ENCODE measurements at places on chromosomes 4 and X.
A peak's percentile ranks its signal among the peaks of the same experiment; 100 is the strongest.

- no peak for DNase-seq
Measured at GRCh38 chr4:125390126-125390525, 75.4 kb downstream of the FAT4 start.

DNA sequence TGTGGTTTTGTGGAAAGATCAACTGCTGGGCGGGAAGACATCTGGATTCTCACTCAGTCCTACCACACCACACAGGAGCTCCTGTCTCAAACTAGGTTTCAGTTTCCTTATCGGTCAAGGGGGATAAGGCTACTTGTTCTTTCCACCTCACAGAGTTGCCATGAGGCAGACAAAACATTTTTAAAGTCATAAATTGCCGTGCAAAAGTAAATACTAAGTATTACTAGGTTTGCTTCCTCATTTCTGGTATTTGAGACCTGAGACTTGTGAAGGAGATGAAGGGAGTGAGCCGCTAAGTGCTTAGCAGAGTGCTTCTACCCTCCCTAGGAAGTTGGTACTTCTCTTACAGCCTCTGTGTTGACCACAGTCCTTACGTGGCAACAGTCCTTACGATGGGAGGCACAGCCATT is 1.5 kb downstream of the LAP3 start:
- no peak for DNase-seq

DNA sequence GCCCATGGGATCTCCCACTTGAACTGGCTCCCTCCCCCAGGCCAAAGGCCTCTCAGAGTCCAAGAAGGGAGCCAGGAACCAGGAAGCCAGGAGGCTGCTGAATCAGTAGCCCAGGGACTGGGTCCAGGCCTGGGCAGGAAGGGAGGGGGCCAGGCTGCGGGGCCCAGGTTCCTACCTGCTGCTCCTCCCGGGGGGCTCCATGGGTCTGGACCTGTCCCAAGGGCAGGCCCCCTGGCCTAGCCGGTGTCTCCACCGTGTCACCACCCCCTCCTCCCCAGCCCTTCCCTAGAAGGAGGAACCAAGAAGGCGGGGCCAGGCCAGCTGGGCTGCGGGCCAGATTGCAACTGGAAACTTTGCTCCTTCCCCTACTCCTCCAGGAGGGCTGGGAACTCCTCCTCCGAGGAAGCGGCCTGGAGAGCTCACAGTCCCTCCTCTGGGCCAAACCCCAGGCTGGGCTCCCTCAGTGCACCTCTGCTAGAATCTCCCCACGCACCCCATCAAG is at the start of gene IQSEC2:
TSS of gene IQSEC2 (minus strand) at position 264 of the 502 bp plus-strand sequence.
- DNase-seq, result no peak

GRCh38 chr4:41989994-41990364 is 351 bp upstream of the SLC30A9 start:
- no peak for DNase-seq

GRCh38 chr4:179182741-179183140 is 1740.5 kb upstream of the AGA start:
- DNase-seq, result no peak

DNA sequence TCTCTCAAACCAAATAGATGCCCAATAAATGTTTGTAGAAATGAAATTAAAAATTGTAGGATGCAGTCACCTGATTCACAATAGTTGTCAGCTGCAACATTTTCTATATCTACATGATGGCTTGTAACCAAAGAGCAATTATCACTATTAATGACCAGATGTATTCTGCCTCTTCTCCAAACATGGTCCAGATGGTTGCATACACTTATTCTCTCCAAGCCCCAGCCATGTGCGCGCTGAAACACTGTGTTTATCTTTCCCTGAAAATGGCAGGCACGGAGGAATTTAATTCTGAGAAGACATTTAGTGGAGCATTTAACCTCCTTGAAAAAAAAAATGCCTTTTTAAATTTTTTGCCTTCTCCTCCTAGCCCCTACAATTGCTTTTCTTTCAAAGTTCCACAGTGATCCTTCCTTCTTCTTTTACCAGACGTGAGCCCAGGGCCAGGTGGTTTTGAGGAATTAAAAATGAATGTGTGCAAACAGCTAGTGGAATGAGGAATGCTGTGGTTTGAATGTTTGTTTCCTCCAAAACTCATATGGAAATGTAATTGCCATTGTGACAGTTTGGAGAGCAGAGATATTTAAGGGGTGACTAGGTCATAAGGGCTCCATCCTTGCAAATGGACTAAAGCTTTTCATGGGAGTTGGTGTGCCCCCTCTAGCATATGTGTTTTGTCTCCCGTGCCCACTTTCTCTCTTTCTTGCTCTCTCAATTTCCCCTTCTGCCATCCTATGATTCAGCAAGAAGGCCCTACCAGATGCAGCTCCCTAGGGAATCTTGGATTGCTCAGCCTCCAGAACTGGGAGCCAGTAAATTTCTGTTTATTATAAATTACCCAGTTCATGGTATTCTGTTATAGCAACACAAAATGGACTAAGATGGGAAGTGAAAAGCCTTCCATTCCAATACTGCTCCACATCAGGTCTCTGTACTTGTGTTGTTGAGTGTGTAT is 136.0 kb downstream of the GABRB1 start:
- no peak for DNase-seq

DNA sequence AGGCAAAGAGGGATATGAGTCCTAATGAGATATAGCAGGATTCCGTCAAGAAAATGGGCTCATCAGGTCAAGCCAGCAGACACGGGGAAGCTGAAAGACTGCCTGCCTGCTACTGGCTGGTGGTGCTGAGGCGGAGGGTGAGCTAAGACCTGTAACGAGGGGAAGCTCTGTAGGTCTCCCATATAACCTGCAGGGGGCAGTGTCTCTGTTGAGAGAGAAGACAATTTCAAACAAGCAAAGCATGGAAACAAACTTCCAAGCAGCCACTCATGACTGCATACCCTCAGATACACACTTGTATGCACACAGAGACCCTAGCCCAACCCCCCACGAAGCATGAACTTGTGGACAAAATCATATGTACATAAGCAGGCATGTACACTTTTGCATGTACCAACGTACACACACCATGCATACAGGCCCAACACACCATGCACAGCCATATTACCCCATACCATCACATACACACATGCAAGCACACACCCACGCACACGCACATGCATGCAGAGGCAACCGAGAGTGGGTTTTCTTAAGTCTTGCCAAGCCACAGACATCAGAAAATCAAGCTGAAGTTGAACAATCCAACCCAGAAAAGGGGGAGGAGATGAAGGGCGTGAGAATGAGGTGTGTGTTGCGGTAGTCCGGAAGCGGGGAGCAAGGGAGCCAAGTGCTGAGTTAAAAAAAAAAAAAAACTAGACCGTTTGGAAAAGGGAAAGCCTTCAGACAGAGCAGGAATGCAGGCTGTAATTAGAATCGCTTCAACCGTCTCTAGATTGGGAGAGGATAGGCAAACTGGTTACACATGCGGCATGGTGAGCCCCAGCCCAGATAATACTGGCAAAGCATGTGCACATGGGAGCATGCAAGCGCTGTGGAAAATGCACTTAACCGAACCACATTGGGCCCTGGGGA is 71.0 kb downstream of the PJA1 start:
- DNase-seq, result peak; percentile 2

DNA sequence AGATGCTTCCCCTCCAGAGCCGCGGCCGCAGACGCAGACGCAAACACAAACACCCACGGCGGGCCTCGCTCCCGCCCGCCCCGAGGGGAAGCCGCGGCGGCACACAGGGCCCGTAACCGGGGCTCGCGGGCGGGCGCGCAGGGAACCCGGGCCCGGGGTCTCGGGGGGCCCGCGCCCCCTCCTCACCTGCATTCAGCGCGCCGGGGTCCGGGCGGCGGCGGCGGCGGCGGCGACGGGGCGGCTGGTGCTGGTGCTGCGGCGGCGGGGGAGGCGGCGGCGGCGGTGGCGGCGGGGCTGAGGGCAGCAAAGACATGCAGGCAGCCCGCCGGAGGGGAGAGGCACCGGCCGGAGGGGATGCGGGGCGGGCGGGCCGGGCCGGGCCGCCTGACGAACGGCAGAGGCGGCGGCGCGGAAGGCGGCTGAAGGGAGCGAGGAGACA is 255 bp upstream of the CNOT6L start:
- DNase-seq, result no peak

GRCh38 chr4:105277702-105278101 is 131.0 kb downstream of the TET2 start:
- no peak for DNase-seq

- DNase-seq, result no peak
Measured at GRCh38 chr4:28675582-28675981, 1814.9 kb downstream of the STIM2 start.
